ENCODE measurements at places on chromosomes 3 and 15.
A peak's percentile ranks its signal among the peaks of the same experiment; 100 is the strongest.

DNA sequence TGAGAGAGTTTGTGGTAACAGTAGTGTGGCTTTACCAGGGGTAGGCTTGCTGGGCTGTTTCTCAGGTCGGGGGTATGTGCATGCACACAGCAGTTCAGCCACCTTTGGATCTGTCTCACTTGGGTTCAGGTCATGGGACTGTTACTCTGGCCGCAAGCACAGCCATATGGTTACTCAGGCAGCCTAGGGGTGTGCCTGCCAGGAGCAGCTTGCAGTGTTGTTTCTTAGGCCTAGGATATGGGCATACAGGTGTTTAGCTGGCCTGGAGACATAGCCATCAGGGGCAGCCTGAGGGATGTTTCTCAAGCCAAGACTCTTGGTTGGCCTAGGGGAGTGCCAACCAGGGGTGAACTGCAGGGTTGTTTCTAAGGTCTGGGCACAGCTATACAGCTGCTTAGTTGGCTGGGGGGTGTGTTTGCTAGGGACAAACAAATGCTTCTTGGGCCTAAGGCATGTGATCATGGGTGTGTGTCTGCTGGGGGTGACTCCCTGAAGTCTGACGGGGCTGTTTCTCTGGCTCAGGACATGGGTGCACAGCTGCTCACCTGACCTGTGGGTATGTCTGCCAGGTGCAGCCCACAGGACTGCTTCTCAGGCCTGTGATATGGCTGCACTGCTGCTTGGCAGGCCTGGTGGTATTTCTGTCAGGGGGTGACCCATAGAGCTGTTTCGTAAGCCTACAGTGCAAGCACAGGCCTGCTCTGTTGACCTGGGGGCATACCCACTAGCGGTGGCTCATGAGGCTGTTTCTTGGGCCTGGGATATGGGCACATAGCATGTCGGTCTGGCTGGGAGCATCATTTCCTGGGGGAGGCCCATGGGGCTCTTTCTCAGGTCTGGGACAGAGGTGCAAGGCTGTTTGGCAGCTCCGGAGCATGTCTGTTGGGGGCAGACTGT lies 168.0 kb upstream of the THRB start:
- no peak for DNase-seq

GRCh38 chr15:67968564-67968963 lies 85.6 kb upstream of the PIAS1 start:
- DNase-seq, result no peak

GRCh38 chr3:38266810-38267209 lies 1.2 kb downstream of the SLC22A13 start:
- DNase-seq, result no peak

DNA sequence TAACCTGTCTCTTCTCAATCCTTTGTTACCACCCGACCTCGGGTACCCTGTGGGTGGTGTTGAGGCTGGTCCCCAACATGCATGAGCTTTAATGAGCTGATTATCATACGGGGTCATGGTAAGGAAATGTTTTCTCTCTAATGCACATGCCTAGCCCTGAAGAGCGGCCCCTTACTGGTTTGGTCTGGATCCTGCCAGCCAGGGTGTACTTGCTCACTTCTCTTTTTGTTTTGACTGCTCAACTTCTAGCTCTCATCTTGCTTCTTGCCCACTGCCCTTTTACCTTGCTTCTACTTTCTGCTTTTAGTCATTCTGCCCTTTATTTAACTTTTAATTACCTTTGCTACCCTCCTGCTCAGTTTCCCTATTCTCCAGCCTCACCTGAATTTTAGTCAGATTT lies 44.3 kb upstream of the ACAD9 start:
- DNase-seq, result no peak

- DNase-seq, result no peak
Observed at GRCh38 chr3:179021119-179021903, 50.3 kb downstream of the ZMAT3 start.

DNA sequence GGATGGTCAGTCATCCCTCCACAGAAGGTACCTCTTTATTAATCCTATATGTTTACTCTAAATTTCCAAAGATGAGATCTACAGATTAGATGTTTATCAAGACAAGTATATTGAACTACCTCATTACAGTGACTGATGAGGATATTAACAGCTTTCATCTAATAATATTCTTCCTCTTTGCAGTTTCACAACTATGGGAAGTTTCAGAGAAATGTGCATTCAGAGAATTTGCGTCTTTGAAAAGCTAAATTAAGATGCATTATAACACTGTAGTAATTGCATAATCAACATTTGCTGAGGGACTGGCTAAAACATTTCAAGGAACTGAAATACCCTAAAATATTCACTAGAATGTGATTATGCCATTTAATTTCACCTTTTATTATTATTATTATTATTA lies 46.7 kb downstream of the MCF2L2 start:
- no peak for DNase-seq

GRCh38 chr15:67779549-67780111 lies 45.7 kb upstream of the SKOR1 start:
- DNase-seq, result no peak

- no peak for DNase-seq
Observed at GRCh38 chr3:55172913-55173312, 245.1 kb upstream of the LRTM1 start.

DNA sequence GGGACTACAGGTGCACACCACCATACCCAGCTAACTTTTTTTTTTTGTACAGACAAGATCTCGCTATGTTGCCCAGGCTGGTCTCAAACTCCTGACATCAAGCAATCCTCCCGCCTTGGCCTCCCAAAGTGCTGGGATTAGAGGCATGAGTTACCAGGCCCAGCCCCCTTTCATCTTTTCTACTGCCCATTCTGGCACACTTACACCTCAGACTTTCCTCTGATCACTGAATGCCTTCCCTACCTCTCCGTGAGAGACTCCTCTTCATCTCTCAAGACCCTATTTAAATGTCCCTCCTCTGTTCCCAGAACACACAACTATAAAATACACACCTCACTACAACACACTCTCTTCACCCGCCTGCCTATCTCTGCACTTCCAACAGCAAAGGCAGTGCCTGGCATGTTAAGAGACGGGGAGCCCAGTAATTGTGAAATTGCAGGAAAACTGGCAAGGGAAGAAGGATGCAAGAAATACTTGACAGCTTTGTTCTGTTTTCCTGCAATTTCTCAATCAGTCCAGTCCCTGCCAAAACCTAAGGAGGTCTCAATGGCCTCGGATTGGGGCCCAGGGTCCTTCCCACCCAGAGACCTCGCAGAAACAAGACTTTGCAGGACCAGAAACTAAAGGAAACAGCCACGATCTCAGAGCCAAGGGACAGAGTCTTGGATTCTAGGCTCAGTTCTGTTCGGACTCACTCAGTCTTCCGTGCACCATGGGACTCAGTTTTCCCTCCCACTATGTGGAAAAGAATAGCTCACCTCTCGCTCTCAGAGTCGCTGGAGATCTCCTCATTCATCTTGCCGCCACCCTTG lies 849 bp downstream of the RRP9 start:
- no peak for DNase-seq

DNA sequence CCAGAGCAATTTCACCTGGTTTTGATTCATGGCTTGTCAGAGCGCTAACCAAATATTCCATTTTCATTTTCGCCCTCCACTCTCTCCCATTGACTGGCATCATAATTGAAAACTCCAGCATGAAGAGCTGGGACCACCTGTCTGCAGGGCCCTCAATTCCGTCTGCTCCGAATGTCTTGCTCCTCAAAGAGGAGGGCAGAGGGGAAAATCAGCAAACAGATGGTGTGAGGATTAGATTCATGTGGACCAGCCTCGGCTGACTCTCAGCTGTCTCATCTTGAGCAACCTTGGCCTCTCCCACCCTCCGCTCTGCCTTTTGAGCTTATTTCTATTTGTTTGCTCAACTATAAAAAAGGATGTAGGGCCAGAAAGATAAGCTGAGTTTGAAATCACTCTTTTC lies 512.2 kb upstream of the PPP2R3A start:
- DNase-seq, result no peak

GRCh38 chr15:58770519-58770856 lies 614 bp upstream of the MINDY2 start:
- DNase-seq, result peak; percentile 11

- DNase-seq, result no peak
Observed at GRCh38 chr3:39783680-39784079, 25.7 kb upstream of the MYRIP start.

DNA sequence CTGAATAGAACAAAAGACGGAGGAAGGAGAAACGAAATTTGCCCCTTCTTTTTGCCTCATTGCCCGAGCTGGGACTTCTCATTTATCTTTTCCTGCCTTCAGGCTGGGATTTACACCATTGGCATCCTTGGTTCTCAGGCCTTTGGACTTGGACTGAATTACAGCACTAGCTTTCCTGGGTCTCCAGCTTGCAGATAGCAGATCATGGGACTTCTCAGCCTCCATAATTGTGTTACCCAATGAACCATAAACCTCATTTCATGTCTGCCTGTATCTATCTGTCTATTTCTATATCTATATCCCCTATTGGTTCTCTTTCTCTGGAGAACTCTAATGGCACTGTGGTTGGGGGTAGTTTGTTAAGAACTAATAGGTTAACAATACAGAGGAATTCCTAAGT lies 31.5 kb upstream of the CTXND1 start:
- no peak for DNase-seq

DNA sequence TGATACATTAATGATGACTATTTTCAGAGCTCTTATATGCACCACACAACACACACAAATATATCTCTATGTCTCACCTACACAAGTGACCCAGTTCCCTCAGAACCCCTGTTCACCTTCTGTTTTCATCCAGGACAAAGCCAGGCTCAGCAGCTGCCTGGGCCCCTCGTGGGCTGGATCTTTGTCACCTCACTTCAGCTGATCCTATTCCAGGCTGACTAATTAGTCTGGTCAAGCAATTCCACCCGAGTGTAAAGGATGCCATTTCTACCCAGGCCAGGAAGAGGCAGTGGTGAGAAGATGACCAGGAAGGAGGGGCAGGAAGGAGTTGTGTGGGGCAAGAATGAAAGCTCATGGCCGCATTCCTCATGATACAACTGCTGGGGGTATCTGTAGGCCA lies 62.3 kb downstream of the DHX30 start:
- no peak for DNase-seq

GRCh38 chr3:188385295-188385694 lies 231.3 kb downstream of the LPP start:
- no peak for DNase-seq

DNA sequence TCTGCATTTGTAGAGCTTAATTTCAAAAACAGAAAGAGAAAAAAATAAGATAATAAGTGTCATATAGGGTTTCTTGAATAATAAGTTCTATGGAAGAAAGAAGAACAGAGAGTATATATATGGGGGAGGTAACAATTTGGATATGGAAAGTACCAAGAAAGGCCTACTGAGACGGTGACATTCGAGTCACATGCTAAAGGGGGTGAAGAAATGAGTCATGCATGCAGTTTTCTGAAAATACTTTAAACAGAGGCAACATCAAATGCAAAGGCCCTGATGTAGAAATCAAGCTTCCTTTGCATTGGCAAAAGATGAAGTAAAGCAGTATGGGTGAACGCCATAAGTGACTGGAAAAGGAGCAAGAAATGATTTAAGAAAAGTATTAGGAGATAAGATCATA lies 371.6 kb upstream of the ZNF385D start:
- DNase-seq, result no peak

DNA sequence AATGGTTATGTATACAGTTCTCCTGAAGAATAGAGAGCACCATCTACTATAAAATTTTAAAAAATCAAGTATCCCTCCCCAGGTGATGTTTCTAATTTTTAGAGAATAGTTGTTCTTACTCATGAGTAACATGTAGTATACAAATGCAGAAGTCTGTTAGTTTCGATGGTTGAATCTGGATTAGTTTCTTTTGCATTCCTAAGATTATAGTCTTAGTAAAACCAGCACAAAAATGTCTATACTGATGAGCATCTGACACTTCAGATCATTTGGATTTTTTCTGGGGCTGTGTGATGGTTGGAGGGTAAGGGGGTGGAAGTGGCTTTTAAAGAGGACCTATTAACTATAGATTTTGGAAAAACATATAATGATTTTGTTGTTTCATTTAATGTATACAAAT lies 167.3 kb upstream of the SGO1 start:
- no peak for DNase-seq

DNA sequence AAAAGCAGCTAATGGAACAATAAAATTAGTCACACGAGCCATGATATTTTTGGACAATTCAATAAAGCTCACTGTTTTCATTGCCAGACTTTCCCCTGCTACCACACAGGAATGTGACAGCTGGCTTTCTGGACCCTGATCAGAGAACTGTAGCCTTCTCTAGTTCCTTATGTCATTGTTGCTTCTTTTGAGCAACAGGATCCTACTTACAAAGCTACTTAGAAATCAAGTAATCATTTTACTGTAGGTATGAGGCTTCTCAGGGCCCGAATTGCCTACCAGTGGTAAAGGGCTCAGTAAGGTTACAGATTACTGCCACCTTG lies 94.3 kb upstream of the AADACL2 start:
- DNase-seq, result no peak

GRCh38 chr3:69462022-69462825 lies 76.3 kb upstream of the FRMD4B start:
- DNase-seq, result no peak

DNA sequence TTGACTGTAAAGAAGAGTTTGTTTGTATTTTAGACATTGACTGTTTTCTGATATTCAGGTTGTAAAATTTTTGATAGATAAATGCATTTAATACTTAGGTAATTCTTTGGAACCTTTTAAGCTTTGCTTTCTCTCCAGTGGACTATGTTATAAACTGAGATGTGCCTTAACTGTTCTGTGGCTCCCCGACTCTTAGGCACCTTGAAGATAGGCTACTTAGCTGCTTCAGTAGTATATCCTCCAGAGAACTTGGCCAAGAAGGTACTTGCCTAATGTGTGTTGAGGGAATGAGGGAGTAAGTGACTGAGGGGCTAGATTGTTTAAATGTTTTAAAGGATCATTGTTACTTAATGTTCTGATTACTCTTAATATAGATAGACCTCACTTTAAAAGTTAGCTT lies 141.3 kb upstream of the LRRFIP2 start:
- DNase-seq, result no peak

GRCh38 chr3:56725175-56725574 lies 42.1 kb upstream of the TASOR start:
- peak; percentile 26 for DNase-seq

GRCh38 chr3:163438760-163439159 lies 1639.5 kb downstream of the SI start:
- no peak for DNase-seq

DNA sequence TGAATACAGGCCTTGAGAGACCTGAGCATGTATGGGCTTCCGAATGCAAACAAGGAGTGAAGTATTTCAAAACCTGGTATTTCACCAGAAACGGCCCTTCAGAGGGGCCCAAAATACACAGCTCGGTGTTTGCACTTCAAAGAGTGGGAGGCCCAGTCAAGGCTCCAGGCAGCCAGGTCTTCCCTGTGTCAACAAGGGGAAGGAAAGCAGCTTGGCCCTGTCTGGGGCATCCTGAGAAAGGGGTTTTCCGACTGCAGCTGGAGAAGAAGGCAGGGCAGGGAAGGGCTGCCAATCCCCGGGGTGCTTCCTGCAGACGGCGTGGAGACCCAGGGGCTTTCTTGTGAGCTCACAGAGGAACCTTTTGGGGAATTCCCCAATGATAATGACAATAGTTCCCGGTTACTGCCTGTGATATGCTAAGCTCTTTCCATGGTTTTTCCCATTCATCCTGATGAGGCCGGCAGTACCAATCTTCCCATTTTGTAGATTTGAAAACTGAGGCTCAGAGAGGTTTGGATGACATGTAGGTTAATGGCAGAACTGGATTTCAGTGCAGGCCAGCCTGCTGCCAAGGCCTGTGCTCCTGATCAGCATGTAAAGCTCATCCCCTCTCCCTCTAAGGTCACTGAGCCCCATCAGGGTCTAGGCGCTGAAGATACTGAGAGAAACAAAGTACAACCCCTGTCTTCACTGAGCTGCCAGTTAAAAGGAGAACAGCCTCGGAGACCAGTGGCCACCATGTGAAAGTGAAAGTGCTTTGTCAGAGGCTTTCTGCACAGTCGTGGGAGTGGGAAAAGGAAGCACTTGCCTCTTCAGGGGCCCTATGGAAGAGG lies 43.0 kb upstream of the TLE3 start:
- DNase-seq, result no peak

Data from activated T-cell treated with anti-CD3 and anti-CD28 coated beads for 1 hour (primary cell).